ENCODE measurements at places on chromosomes 2 and 18.

DNA sequence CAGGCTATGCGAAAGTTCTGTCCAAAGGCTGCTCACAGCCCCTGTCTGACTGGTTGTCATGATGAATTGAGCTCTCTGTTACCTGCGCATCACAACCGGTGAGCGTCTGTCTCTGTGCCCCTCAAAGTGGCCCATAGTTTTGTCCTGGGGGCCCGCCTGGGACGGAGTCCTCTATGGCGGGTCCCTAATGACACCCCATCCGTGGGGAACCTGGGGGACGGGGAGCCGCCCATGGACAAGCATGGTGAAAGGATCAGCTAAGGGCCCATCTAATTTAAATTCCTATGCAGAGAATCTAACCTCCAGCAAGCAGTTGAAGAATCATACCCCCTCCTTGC lies 473 bp downstream of the ELMOD3 start:
- no peak for DNase-seq

- DNase-seq = no peak
Measured at GRCh38 chr2:84613082-84613481, 96.8 kb downstream of the DNAH6 start.

- no peak for DNase-seq
Measured at GRCh38 chr2:136909777-136910176, 144.4 kb downstream of the THSD7B start.

- peak; percentile 51 for DNase-seq
Measured at GRCh38 chr2:99864561-99865553, 277.5 kb downstream of the AFF3 start.

DNA sequence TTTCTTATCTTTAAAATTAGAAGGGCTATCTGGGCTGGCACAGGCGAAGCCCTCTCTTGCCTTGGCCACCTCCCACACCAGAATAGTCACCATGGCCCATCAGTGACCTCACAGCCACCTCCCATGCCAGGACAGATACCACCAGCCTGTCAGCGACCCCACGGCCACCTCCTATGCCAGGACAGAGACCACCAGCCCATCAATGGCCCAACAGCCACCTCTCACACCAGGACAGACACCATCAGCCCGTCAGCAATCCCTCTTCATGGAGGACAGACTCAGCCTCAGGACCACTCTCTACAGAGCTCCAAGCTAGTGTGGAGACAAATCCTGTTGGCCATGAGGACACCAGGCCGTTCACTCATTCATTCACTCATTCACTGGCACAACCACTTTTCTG lies 74.6 kb downstream of the ASB1 start:
- no peak for DNase-seq

DNA sequence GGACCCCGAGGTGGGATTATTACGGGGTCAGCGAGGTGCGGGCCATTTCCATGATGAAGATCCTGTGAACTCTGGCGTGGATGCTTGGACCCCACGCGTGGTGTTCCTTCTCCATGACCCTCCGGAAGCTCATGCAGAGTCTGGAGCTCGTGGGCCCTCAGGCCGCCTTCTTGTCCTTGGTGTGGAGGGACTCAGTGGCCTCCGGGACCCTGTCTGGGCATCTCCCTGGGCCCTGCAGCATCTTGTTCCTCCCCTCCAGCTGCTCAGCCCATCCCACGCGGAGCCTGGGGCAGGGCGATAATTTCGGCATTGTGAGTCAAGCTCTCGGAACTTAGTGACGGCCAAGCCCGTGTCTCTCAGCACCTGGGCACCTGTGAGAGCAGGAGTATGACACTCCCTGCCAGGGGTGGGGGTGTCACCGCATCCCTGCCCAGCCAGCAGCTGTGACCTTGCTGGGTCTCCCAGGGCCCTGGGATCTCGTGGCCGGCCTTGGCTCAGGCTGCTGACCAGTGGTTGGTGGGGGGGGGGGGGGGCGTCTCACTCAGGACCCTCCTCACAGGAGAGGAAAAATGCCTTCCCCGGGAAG lies 24.6 kb downstream of the RTP5 start:
- DNase-seq = no peak
